ENCODE measurements at places on chromosomes 7 and 10.

DNA sequence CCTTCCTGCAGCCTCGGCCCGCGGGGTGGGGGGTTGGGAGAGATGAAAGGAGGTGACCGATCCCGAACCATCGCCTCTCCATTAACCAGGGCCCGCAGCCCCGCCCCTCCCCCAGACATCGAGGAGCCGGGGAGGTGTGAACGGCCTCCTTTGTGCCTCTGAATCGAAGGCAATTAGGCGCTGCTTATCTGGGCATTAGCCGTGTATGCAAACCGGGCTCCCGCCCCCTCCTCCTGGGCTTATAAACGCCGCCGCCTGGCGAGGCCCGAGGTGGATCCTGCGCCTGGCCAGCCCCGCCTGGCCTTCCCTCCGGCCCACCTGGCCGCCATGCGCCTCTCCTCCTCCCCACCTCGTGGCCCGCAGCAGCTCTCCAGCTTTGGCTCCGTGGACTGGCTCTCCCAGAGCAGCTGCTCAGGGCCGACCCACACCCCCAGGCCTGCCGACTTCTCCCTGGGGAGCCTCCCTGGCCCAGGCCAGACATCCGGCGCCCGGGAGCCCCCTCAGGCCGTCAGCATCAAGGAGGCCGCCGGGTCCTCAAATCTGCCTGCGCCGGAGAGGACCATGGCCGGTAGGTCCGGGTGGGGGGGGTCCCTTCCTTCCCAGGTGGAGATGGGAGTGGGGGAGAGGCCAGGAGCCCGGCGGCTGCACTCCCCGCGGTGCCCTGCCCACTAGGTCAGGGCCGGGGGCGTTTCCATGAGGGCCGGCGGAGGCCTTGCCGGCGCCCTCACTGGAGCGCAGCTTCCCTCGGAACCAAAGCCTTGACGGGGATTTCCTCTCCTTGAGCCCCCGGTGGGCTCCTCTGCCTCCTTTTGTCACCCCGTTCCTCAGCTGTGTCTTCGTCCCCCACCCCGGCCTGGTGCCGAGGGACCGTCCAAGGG lies at the start of gene VENTX:
TSS of gene VENTX (plus strand) at position 268 of the 878 bp plus-strand sequence. CDS start at position 328, 60 bp downstream.
- no peak for DNase-seq

DNA sequence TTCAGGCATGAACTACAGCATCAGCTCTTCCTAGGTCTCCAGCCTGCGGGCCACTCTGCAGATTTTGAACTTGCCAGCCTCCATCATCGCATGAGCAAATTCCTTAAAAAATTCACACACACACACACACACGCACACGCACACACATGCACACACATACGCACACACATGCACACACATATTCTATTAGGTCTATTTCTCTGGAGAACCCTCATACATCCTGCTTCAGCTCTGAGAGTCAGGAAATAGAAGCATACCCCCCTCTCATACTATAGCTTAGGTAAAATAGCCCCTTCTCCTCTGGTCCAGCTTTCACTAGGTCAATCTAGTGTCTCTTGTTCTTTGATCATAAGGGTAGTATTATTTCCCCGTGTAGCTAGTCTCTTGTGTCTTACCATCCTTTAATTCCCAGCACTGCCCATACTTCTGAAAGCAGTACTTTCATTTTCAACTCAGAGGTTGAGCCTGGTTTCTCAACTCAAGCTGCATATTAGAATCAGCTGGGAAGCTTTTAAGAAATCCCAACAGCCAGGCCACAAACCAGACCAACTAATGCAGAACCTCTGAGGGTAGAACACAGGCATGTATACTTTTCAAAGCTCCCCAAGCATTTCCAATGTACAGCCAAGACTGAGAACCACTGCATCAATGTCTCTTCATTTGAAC lies 30.9 kb upstream of the ITGB8 start:
- peak; percentile 30 for DNase-seq

- no peak for DNase-seq
Measured at GRCh38 chr7:116194115-116194514, 16.2 kb upstream of the TES start.

GRCh38 chr7:131586259-131586658 lies 29.8 kb upstream of the PODXL start:
- no peak for DNase-seq

GRCh38 chr7:149799397-149800168 lies 26.2 kb upstream of the ZNF467 start:
- no peak for DNase-seq

- DNase-seq, result no peak
Measured at GRCh38 chr7:29609162-29610037, 45.8 kb downstream of the PRR15 start.

GRCh38 chr10:5590816-5591215 lies 66.1 kb downstream of the CALML3 start:
- no peak for DNase-seq
